ENCODE measurements at places on chromosomes 16 and 17.

- DNase-seq, result no peak
These were observed 41.4 kb upstream of the CLEC18A start for GRCh38 chr16:69909760-69910159.

GRCh38 chr16:2532494-2533141 is 1.4 kb upstream of the CEMP1 start:
- DNase-seq, result peak; percentile 44

GRCh38 chr16:10641953-10642949 is 52.5 kb downstream of the TEKT5 start:
- no peak for DNase-seq

- no peak for DNase-seq
These were observed at the start of gene BICDL2 for GRCh38 chr16:3036726-3037315. Gene BICDL2, minus strand, starts transcription at chr16:3036944. Its CDS starts 1,448 bp downstream, at chr16:3035496.

- DNase-seq, result no peak
These were observed 66.9 kb downstream of the CYTH1 start for GRCh38 chr17:78715000-78715771.

- no peak for DNase-seq
These were observed 25.3 kb downstream of the LITAF start for GRCh38 chr16:11561454-11561805.

DNA sequence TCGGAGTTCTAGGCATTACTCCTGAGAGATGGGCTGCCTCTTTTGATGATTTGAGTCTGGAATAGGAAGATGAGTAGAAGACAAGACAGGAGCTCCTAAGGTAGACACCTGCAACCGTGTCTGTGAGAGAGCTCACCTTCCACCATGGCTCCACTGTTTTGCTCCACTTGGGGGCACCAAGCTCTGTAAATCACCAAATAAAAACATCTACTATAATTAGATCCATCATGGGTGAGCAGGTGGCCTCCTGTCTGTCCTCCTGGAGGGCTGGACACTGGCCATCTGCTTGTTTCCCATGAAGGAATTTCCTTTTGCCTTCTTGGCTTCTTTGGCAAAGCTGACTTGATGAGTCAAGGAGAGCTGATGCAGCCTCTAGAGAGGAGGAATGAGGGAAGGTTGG is 179.0 kb downstream of the HAPSTR1 start:
- no peak for DNase-seq

GRCh38 chr17:14619821-14620220 is 318.9 kb downstream of the HS3ST3B1 start:
- no peak for DNase-seq

GRCh38 chr17:41739661-41740352 is 5.4 kb upstream of the HAP1 start:
- DNase-seq, result no peak

DNA sequence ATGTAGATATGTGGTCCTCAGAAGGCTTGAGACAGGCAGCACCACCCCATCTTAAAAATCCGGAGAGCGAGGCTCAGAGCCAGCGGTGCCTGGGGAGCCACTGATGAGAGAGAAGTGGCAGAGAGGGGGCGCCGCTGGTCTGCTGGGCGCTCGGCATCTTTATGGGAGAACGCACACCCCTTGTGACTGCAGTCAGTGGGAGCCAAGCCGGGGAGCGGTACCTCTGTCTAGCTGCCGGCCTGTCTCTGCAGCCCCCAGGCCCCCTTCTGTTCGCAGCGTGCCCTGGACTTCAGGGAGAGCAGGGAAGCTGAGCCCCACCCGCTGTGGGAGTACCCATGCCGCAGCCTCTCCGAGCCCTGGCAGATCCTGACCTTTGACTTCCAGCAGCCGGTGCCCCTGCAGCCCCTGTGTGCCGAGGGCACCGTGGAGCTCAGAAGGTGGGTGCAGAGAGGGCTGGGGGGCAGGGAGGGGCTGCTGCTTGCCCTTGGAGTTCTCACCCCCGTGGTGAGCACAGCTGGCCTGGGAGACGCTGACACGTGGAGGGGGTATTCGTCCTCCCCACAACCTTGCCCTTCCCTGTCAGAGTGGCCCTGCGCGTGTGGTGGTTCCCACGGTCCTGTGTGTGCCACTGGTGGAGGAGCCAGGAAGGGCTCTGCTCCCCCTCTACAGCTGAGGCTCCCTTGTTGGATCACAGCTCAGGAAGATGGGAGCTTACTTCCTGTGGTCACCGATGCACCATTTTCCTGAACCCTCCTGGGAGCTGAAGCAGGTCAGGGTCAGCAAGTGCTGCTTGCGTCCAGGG is 44.8 kb downstream of the PRMT7 start:
- no peak for DNase-seq

- no peak for DNase-seq
These were observed 59.7 kb downstream of the HLF start for GRCh38 chr17:55324296-55324978.

GRCh38 chr17:75689441-75689873 is 22.3 kb downstream of the SAP30BP start:
- peak; percentile 84 for DNase-seq

GRCh38 chr16:88339930-88340754 is 42.6 kb upstream of the ZNF469 start:
- DNase-seq, result no peak

- DNase-seq, result no peak
These were observed 4.0 kb downstream of the TMEM170A start for GRCh38 chr16:75460446-75460845.

DNA sequence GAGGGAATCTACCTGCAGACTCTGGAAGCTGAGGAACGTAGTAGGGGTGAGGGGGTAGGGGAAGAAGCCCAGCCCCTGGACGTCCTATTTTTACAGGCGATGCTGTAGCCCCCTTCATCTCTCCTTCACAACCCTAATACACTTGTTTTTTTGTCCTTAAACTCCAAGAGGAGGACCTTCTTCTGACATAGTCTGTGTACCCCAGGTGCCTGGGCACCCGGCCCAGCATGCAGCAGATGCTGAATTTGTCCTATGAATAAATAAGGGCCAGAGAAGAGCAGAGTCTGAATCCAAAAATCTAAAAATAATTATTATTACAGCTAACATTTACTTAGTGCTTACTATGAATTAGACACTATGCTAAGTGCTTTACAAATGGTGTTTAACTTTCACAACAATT is 5.1 kb downstream of the KIF18B start:
- DNase-seq, result no peak

GRCh38 chr16:5490499-5490898 is 392.9 kb upstream of the EEF2KMT start:
- no peak for DNase-seq

- no peak for DNase-seq
These were observed 2.7 kb upstream of the ZNF594 start for GRCh38 chr17:5194346-5194745.

DNA sequence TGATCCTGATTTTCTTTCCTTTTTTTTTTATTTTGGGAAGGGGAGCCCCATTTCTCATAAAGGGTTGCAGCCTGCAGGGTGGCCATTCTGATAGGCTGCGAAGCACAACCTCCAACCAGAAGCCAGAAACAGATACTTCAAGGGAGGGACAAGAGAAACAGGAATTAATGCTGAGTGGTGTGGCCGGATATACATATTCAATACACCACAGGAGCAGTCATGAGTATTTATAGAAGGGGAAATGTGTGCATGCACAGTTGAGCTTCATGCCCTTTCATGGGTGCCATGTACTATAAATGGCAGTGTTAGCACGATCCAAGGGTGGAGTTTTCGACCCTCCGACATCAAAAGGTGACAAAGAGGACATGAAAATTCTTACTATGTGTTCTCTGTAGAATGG is 320.8 kb downstream of the CBLN1 start:
- DNase-seq, result no peak

DNA sequence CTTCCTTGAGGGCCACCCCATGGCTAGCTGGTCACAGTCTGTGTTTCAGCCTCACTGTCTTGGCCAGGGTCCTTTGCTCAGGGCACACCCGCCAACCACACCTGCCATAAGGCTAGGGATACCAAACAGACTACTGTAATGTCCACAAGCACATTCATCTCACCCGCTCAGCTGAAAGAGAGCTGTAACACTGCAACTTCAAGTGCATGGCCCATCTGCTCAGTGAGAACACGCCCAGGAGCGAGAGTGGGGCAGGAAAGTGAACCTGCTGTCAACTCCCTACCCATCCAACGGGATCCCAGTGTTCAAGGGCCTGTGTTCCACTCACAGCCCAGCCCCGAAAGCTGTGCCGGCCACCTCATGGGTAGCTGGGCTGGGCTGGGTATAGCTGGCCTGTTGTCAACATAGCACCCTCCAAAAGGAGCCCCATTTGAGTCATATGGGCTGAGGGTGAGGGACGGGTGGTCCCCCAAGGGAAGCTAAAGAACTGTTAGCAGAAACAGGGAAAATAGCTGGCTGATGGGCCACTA is 55.7 kb downstream of the SCNN1B start:
- no peak for DNase-seq

DNA sequence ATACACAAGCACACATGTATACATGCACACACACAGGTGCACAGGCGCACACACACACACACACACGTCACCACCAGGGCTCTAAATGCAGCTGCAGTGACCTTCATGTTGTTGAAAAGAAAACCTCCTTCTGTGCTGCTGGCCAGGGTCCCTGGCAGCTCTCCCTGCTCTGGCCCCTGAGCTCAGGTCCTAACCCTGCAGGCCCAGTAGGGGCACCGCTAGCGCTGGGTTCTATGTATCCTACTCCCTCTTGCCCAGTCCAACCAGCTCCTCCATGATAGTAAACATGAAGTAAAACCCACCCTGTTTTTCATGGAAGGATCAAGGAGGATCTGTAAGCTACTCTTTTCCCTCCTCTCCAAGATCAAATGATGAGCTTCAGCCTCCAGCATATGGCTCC is 172.8 kb downstream of the RBFOX3 start:
- no peak for DNase-seq

DNA sequence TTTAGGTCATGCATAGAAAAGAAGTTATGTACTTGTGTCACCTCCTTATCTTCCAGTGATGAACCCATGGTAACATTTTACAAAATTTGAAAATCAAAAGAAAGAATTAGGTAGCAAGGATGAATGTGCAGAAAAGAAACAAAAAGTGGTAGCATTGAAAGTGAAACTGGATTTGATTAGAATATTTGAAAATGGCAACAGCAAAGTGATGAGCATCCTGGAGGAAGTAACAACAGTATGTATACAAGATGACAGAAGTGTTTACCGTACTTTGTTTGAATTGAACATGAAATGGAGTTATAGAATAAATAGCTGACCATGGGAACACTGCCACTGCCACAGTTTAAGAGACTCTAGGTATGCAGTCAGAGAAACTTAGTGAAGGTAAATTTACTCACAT is 1313.1 kb downstream of the CDH11 start:
- DNase-seq, result no peak

- no peak for DNase-seq
These were observed at the start of gene CACNB1 for GRCh38 chr17:39197380-39198185. Gene CACNB1, minus strand, starts transcription at chr17:39197669. Its CDS starts 174 bp downstream, at chr17:39197495.

GRCh38 chr17:56997313-56997712 is 19.4 kb downstream of the SCPEP1 start:
- DNase-seq, result no peak

DNA sequence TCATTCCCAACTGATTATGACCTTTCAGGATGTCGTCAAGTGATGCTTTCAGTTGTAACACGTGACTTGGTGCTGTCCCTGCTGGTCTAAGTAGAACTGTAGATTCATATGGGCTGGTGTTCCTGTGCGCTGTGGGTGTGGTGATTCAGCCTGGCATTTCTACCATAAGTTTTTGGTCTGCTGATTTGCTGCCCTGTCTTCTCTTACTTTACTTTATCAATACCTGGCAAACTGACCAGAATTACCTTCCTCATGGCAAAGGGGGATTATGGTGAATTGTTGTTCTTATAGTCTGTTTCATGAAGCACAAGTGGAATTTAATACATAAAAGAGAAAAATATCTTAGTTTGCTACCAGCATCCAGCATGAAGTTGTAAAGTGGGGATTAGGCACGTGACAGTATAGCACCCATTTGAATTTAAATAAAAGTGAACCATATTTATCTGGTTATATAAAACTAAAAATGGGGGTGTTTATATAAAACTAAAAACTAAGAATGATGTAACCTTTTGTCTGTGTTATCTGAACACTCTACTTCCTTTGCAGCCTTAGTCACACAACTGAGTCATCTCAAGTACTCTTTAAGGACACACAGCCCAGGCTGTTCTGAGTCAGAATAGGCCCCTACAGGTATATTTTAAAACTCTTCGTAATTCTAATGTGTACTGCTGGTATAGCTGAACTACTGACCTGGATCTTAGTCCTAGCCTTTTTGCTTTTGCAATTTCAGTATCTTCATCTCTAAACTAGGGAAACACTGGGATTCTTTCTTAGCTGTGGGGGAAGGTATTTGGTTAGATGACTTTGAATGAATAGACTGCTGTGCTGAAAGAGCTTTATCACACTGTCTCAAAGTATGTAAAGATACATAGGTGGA is 28.3 kb downstream of the TTC19 start:
- no peak for DNase-seq

GRCh38 chr16:87970186-87970585 is 19.0 kb downstream of the BANP start:
- DNase-seq, result no peak

- peak; percentile 21 for DNase-seq
These were observed 58.3 kb downstream of the B9D1 start for GRCh38 chr17:19304209-19304608.

- no peak for DNase-seq
These were observed 5.4 kb downstream of the PDILT start for GRCh38 chr16:20399185-20399584.

DNA sequence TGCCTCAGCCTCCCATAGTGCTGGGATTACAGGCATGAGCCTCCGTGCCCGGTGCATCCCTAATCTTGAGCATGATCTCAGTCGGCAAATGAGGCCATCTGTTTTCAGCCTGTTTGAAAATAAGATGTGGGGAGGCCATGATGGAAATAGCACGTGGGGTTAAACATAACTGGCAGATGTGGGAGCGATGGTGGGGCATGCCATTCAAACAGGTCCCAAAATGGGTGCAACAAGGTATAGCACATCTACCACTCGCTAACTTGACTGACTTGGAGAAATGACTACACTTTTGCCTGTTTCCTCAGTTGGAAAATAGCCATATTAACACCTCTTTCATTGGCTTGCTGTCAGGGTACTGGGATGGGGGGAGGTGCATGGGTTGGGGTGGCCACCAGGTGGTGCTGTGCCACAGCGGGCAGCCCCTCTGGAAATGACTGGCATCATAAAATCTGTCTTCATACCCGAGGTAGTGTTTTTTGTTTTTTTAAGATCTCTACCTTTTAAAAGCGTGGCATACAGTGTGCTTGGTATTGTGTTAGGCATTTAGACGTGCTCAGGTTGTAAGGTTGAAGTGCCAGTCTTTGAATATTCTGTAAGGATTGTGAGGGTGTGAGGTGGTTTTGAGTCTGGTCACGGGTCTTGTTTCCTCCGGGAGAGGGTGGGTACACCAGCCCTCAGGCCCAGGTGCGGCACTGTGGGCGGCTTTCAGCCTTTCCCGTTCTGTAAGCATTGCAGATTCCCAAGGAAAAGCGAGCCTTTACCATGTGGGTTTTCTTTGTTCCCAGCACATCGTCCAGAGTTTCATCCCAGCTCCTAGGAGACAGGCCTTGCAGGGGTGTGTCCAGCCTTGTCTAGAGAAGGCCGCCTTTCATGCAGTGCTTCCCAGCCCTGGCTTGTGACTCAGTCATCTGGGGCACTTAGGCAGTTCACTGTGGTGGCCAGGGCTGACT is 2.9 kb upstream of the TTYH2 start:
- DNase-seq, result no peak

DNA sequence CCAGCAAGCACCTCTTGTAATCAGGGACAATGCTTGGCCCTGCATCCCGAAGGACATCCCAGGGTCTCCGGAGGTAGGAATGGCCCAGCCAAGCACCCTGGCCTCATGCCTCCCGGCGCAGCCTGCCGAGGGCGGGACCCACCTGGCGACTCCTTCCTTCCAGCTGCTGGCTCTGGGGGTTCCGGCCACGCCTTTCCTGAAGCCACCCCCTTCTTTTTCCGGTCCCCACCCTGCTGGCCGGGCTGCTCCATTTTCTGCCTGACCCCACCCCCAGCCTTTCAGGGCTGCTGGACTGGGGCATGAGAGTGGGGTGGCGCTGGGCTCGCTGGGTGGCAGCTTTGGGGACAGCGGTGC is 22.5 kb upstream of the CIBAR2 start:
- no peak for DNase-seq
